Spleen (tissue), 13 donors: ENCODE measurements at places on chromosomes 1 and 21. TPM values are rescaled to one million over a fixed set of nuclear protein-coding genes. Genes with fewer than 3 reads are reported as not detected.

CCDC27 gene
- not detected for total RNA-seq

C1orf87 gene
- total RNA-seq = not detected

TMOD4 gene
- not detected for total RNA-seq

C4BPA gene
- total RNA-seq = 0.40 TPM

SV2A gene
- 2.5 TPM for total RNA-seq

GRCh38 chr1:33143176-33143575 is 38.7 kb downstream of the TRIM62 start:
- H3K36me3 ChIP-seq = no peaks in the 10 kb centered on the region
- no peaks in the 10 kb centered on the region for H3K4me1 ChIP-seq
- H3K27me3 ChIP-seq = no peaks in the 10 kb centered on the region
- no peak overlapping the region for H3K27ac ChIP-seq

GRCh38 chr1:154182344-154183045 is 9.4 kb downstream of the TPM3 start:
- peak overlapping the region; percentile 100 for H3K4me3 ChIP-seq
- H3K4me1 ChIP-seq = peaks cover 55% of the 10 kb centered on the region
- H3K36me3 ChIP-seq = peaks cover 22% of the 10 kb centered on the region
- H3K27me3 ChIP-seq = no peaks in the 10 kb centered on the region
- peak overlapping the region; percentile 97 for H3K27ac ChIP-seq
- DNase-seq = peak; percentile 96

DNA sequence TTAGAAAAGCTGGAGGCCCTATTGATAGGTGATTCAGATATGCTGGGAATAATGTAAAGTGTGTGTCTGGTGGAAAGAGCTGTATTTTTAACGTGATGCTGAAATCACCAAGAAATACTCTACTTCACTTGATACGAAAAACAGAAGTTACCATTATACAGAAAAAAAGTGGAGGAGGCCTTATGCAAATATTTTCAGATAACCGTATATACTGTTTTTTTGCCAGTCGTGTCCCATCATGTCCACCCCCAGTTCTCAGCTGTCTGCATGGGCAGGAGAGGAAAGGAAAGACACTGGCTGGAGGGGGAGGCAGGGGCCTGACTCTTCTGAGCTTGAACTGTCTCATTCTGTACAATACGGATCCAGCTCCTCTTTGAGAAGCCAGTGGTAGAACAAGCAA is 51.1 kb downstream of the KCNJ6 start:
- peak overlapping the region; percentile 70 for H3K27ac ChIP-seq
- H3K4me3 ChIP-seq = no peak overlapping the region
- H3K36me3 ChIP-seq = no peaks in the 10 kb centered on the region
- H3K27me3 ChIP-seq = no peaks in the 10 kb centered on the region

DNA sequence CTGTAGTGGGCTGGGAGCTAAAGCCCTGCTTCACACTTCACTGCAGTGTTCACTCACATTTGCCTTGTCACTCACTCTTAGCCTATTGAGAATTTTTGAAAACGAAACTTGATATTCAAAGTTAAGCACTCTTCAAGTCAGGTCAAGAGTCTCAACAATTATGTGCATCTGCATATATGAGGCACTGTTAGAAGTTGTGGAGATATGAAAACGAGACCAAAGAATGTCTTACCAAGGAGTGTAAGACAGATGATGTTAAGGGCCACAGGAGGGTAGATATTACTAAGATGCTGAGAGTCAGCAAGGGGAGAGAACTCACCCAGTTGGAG is 64.7 kb upstream of the GJA8 start:
- no peak for DNase-seq
- no peaks in the 10 kb centered on the region for H3K36me3 ChIP-seq
- H3K27me3 ChIP-seq = peaks cover 6% of the 10 kb centered on the region
- H3K27ac ChIP-seq = no peak overlapping the region
- no peaks in the 10 kb centered on the region for H3K4me1 ChIP-seq
- no peak overlapping the region for H3K4me3 ChIP-seq

DNA sequence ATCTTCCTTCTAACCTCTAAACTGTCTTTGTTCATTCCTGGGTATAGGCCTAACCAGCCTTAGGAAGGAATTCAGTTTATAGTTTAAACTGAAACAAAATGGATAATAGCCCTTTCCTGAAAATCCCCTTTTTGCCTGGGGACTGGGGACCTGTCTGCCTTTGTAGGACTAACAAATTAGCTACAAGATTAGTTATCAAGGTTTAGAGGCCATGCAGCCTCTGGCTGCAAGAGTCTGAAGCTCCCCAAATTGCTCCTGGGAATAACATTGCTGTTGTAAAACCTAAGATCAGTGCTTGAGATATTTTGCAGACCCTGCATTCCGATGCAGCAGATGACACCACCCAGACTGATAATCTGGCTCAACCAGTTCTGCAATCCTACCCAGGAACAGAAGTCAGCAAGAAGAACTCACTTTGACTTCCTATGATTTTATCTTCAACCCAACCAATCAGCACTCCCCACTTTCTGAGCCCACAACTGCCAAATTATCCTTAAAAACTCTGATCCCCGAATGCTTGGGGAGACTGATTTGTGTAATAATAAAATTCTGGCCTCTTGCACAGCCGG is 96.6 kb upstream of the ETV3 start:
- no peaks in the 10 kb centered on the region for H3K4me1 ChIP-seq
- peaks cover 15% of the 10 kb centered on the region for H3K27me3 ChIP-seq
- DNase-seq = no peak
- H3K4me3 ChIP-seq = no peak overlapping the region
- no peaks in the 10 kb centered on the region for H3K36me3 ChIP-seq
- no peak overlapping the region for H3K27ac ChIP-seq

- no peaks in the 10 kb centered on the region for H3K36me3 ChIP-seq
- H3K4me1 ChIP-seq = peaks cover 18% of the 10 kb centered on the region
- H3K4me3 ChIP-seq = no peak overlapping the region
- H3K27ac ChIP-seq = no peak overlapping the region
These were observed 20.7 kb downstream of the DIPK1A start for GRCh38 chr1:92940541-92940940.

DNA sequence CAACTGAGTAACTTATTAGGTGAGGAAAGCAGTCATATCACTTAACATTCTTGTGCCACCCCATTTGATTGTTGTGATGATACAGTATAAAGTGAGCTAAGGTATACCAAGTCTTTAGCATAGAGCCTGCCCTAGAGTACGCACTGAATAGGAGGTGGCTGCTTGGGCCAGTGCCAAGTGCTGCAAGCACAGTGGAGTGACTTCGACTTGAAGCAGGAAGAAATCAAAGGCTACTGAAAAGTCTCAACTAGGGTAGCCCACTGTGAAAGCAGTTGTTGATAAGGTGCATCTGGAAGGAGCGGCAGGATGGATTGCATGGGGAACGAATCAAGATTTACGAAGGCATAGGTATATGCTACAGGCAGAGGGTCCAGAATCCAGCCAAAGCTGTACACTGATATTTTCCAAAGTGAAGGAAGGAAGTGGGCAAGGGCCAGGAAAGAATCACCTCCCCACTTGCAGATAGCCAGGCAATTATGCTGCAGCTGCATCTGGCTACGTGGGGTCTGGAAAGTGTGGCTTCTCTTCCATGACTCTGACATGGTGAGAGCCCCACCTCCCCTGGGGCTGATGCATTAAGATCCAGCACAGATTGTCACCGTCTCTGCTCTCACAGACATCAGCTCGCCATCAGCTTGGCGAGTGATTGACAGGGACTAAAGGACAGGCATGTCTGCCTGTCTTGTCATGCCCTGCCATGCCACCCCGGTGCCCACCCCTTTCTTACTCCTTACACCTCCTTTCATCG is 287.0 kb upstream of the PLXNA2 start:
- DNase-seq = no peak
- H3K36me3 ChIP-seq = no peaks in the 10 kb centered on the region
- no peak overlapping the region for H3K27ac ChIP-seq
- no peaks in the 10 kb centered on the region for H3K4me1 ChIP-seq

DNA sequence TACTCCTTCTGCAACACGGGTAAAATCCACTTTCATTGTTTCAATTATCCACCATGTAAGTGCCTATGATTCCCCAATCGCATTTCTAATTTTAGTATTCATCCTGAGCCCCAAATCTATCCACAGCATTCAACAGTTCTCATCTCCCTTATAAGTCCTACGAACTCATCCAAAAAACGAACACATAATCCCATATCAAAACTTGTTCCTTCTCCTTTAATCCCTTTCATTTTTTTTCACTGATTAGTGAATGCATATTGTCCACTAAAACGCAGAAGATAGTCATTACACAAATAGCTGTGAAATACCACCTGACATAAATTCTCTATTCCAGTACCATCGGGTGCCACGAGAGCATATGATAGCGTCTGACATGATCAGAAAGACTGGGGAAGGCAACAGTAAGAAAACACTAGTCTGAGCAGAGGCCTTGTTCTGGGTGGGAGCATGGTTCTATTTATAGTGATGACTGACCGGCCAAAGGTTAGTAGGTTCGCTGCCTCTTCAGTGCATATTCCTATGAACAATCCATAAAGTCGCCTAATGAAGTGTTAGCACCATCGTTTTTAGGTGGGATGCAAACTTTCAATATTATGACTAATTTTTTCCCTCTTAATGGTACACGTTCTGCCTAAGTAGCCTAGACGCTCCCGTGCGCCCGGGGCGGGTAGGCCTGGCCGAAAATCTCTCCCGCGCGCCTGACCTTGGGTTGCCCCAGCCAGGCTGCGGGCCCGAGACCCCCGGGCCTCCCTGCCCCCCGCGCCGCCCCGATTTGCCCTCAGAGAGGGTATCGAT is 648 bp downstream of the ATP5PF start:
- DNase-seq = peak; percentile 94
- no peaks in the 10 kb centered on the region for H3K27me3 ChIP-seq
- H3K4me1 ChIP-seq = peaks cover 54% of the 10 kb centered on the region
- H3K36me3 ChIP-seq = peaks cover 18% of the 10 kb centered on the region
- peak overlapping the region; percentile 90 for H3K4me3 ChIP-seq

DNA sequence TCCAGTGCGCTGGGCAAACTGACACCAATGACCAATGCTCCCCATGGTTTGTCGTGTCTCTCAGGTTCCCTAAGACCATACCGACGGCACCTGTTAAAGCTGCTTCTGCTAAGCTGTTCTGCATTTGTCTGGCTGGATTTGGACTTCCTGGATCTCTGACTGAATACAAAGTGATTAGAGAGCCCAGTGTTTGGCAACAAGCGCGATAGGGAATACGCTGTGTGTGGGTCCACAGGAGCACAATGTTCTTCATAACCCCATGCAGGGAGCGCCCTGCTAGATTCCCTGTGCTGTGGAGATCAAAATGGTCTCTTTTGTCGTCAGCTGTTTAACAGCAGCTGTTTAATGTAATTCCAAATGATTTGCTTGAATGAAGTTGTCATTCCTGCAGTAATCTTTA is 26.0 kb upstream of the ESRRG start:
- H3K36me3 ChIP-seq = no peaks in the 10 kb centered on the region
- no peak overlapping the region for H3K27ac ChIP-seq
- H3K4me3 ChIP-seq = no peak overlapping the region
- H3K27me3 ChIP-seq = no peaks in the 10 kb centered on the region
- peaks cover 3% of the 10 kb centered on the region for H3K4me1 ChIP-seq

DNA sequence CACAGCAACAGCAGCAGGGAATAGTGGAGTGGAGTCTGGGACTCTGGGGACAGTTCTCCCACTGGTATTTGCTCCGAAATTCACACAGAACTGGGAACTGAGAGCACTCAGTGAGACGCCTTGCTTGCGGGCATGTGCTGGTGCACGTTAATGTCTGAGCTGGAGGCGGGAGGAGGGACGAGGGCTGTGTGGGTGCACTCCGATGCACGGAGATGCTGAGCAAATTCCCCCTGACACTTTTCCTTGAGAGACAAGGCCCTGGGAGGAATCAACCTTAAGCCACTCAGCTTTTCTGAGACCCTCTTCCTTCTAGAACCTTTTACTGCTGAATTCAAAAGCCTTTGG is 2.8 kb downstream of the RGS8 start:
- H3K27ac ChIP-seq = no peak overlapping the region
- no peaks in the 10 kb centered on the region for H3K36me3 ChIP-seq
- H3K4me1 ChIP-seq = peaks cover 17% of the 10 kb centered on the region
- no peak overlapping the region for H3K4me3 ChIP-seq

DNA sequence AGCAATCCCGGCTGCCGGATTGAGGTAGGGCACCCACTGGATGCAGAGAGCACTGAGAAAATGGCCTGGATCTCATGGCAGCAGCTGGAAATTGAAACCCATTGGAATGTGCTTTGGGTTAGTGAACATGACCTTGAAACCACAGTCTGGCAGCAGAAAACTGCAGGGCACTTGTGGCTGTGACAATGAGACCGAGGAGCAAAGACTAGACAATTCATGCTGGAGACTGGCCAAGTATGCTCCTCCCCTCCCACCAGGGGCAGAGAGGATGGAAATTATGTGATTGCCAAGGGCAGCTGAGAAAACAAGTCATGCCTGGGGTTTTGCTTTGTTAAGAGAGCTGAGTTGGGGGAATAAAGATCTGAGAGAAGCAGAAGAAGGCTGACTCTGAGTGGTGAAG is 60.7 kb downstream of the ZNF697 start:
- no peaks in the 10 kb centered on the region for H3K36me3 ChIP-seq
- no peaks in the 10 kb centered on the region for H3K4me1 ChIP-seq
- DNase-seq = no peak
- no peak overlapping the region for H3K4me3 ChIP-seq
- no peak overlapping the region for H3K27ac ChIP-seq

DNA sequence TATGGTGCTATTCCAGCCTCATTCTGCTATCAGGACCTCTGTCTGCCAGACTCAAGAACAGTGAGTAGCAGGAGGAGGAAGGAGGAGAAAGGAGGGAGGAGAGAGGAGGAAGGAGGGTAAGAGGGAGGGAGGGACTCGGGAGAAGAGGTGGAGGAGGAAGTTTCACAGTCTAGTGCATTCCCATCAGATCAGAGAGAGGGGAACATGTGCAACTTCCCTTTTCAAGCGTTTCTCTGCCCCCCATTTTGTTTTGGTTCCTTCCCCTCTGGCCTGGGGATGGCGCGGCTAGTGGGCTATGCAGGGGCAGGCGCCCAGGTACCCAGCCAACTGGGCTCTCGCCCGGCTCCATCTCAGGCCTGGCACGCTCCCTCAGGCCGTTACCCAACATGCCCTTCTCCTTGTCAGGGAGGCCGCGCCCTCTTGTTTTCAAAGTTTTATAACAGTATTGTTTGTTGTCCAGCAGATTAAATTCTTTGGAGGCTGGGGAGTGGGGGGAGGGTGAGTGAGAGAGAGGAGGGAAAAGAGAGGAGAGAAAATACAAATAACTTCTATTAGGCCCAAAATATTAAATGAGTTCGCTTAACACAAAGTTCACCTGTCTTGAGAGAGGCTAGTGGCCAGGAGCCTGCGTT is 56.0 kb downstream of the CD46 start:
- H3K27me3 ChIP-seq = no peaks in the 10 kb centered on the region
- peak overlapping the region; percentile 69 for H3K27ac ChIP-seq
- DNase-seq = no peak
- H3K4me1 ChIP-seq = peaks cover 39% of the 10 kb centered on the region

- DNase-seq = no peak
- no peaks in the 10 kb centered on the region for H3K4me1 ChIP-seq
- H3K4me3 ChIP-seq = no peak overlapping the region
- H3K27me3 ChIP-seq = no peaks in the 10 kb centered on the region
- H3K27ac ChIP-seq = no peak overlapping the region
- H3K36me3 ChIP-seq = no peaks in the 10 kb centered on the region
These were observed 251.6 kb downstream of the KIF26B start for GRCh38 chr1:245406426-245406825.

GRCh38 chr1:77757603-77758002 is 2.0 kb downstream of the USP33 start:
- H3K27me3 ChIP-seq = no peaks in the 10 kb centered on the region
- peaks cover 55% of the 10 kb centered on the region for H3K4me1 ChIP-seq
- no peak overlapping the region for H3K4me3 ChIP-seq
- no peak overlapping the region for H3K27ac ChIP-seq
- DNase-seq = no peak
- H3K36me3 ChIP-seq = no peaks in the 10 kb centered on the region
